Activated T-cell treated with anti-CD3 and anti-CD28 coated beads for 4 hours (primary cell): ENCODE measurements at places on chromosomes 4 and X.
A peak's percentile ranks its signal among the peaks of the same experiment; 100 is the strongest.

DNA sequence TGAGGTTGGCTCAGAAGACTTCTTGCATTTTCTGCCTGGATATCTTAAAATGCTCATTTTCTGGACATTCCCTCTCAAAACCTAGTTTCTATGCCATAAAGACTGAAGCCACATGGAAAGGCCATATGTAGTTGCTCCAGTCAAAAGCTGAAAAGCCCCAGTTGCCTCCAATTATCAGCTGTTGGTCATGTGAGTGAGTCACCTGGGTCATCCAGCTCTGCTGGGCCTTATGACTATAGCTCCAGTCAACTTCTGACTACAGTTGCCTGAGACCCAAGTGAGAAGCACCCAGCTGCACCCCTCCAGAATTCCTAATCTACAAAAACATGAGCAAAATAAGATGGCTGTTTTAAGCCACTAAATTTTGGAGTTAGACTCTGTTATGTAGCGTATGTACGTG lies 41.9 kb downstream of the HELQ start:
- DNase-seq: no peak

GRCh38 chr4:111464251-111465045 lies 680.8 kb upstream of the FAM241A start:
- no peak for DNase-seq

DNA sequence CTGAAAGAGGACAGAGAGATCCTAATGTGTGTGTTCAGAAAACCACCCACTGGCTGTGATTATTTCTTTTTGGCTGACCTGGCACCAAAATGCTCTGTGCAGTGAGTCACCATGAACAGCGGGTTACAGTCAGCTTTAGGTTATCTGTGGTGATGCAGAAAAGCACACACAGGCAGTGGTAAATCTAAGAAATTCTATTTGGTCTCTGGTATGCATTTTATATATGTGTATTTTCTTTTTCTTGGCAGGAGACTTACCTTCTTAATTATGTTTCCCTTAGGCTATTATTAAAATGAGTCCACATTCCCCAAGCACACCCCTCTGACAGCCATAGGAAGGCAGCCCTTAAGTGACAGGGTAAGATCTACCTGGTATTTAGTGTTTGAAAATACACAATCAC lies 79.1 kb upstream of the TFDP3 start:
- DNase-seq: no peak

- no peak for DNase-seq
These were observed 973.9 kb upstream of the POU3F4 start for GRCh38 chrX:82534086-82534597.

- DNase-seq: no peak
These were observed 212.9 kb downstream of the NSUN7 start for GRCh38 chr4:40962551-40963180.

DNA sequence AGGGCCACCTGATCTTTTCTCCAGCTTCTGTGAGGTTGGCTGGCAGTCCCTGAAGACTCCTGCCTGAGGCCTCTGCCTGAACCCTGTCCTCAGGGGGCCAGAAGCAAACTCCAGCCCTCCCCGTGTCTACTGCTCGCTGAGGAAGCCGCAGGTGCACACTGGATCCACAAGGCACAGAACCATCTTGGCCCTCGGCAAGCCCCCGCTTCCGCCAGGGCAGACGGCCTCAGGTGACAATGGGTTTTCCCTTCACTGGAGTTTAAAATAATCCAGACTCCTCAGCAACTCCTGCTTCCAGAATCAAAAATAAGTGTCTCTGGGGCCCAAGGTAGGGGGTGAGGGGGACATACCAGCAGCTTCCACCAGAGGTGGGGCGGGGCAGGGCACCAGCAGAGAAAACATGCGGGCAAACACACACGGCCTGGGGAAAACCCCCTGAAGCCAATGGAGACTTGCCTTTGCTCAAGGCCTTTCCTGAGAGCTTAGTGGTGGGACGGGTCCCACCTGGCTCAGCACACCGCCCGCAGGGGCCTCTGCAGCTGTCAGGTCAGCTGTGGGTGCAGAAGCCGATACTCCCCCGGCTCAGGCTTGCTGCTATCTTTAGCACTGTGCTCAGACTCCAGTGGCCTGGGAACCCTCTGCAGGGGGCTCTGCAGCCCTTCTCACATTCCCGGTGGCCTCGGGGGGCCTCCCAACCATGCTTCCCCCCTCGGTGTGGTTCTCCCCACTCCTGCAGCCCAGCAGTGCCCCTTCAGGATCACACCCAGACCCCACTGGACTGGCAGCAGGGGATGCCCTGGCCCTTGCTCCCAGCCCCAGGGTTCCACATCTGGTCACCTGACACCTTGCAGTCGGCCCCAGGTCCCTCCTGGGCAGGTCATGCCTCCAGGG lies 1.9 kb downstream of the MYL5 start:
- no peak for DNase-seq

GRCh38 chr4:189046642-189047041 lies 894.0 kb upstream of the FRG1 start:
- no peak for DNase-seq

GRCh38 chrX:70479922-70480659 lies 35.5 kb downstream of the DLG3 start:
- DNase-seq: no peak

DNA sequence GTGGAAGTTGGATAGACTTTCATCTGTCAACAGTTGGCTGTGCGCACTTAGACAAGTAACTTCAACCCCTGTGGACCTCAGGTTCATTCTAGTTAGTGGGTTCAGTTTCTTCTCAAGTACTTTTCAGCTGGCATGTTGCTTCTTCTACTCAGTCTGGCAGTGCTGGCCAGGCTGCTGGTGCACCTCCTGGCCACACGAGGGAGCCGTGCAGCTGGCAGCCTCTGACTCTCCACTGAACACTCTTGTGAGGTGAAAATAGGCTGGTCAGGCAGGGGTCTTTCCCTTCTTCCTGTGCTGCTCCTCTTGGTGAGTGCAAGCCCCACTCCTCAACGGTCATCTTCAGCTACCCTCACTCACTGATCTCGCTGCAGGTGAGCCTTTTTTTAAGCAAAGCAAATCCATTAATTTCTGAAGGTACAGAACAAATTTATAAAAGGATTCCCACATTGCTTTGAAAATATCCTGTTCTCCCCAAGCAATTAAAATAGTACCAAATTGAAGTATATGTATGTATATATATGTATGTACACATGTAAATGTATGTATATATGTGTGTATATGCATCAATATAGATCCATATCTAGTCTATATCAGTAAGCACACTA lies 30.6 kb downstream of the LONRF3 start:
- peak; percentile 19 for DNase-seq

DNA sequence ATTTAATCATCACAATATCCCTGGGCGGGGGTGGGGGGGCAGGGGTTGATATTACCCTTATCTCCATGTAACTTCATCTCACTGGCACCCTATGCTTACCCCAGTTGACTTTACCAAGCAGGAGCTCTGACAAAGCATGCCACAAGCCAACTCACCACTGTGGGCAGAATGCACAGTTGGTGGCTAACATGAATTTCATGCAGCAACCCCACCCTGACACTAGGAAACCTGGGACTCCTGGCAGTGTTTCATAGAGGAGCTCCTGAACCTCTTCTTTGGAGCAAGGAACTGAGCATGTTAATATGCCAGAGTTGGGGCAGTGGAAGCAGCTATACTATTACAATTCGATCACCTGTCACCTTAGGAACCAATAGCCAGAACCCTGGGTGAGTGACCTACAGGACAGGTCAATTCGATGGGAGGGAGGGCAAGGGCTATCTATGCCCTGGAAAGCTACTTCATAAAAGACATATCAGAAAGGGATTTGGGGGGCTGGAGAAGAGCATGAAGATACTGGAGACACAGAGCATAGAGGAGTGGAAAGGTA lies 97.2 kb upstream of the ACSL4 start:
- no peak for DNase-seq

DNA sequence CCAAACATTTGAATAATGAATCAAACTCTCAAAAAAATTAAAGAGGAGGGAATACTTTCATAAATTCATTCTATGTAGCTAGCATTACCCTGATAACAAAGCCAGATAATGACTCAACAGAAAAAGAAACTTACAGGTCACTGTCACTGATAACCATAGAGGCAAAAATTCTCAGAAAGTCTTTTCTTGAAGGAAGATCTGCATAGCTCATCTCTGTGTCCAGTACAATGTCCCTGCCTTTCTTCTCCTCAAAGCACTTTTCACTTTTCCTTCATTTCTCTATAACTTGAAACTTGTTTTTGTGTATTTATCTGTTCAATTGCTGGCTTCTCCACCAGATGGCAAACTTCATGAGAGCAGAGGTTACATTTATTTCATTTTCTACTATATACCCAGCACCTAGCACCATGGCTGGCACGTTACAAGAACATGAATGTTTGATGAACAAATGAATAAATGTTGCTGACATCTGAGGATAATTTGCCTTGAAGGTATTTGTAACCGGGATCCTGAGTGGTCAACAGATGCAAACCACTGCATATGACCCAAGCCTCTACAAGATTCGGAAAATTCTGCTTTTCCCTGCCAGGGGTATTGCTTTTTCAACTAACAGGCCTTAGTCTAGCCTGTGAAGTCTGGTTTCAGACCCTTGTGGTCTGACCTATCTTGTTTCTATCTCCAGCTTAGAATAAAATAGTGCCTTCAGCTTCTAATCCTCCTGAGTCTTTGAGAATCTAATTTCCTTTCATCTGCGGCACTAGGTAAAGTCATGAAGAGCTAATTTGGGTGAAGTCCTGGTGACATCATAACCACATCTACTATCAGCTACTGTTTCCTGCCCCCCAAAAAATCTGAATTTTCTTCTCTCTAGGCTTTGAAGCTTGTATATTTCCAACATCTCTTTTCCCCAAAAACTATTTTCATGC lies 52.5 kb upstream of the ANTXR2 start:
- DNase-seq: peak; percentile 28

DNA sequence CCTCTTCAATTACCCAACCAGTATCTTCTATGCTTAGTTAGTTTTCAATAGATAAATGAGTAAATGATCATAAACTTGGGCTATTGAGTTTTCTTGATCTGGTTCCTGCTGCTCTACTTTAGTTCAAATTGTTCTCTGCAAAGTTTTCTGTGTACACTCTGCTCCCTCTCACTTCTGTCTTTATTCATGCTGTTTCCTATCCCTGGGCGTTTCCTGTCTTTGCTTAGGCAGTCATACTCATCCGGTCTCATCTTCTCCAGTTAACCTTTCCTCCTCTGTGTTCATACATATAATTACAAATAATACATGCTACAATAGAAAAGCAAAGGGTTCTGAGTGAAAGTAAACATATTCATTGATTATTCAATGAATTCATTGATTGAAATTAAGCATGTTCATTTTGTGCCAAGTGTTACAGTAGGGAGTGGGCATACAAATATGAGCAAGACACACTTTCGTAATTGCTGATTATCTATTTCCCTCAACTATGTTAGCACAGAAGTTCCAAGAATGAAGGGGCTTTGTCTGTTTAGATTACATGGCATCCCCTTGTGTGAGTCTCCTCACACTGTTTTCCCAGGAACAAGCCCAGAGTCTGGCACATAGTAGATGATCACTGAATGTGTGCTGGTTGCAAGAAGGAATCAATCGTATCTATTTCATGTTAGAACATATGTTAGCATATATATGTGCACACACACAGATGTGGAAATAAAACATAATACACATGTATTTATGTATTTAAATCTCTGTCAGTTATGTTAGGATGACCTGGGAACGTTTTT lies 1.1 kb downstream of the RAB39B start:
- DNase-seq: no peak

- DNase-seq: no peak
These were observed 5.5 kb downstream of the PNMA3 start for GRCh38 chrX:153061732-153062131.

DNA sequence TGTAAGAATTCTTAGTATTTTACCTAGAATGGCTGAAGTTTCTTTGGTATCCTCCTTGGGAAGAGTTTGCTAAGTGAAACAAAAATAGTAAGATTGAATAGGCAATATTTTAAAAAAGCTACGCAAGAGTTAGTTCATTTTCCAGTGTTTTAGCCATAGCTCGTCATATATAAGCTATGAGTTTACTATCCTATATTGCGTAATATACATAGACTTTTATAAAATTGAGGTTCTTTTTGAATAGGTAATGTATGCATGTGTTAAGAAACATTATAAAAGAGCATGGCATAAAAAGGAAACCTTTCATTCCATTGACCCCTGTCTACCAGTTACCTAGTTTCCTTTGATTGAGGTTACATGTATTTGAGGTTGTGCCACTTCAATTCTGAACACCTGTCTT lies 67.0 kb downstream of the DACH2 start:
- DNase-seq: no peak

- no peak for DNase-seq
These were observed 12.8 kb upstream of the FOXO4 start for GRCh38 chrX:71082822-71083221.

DNA sequence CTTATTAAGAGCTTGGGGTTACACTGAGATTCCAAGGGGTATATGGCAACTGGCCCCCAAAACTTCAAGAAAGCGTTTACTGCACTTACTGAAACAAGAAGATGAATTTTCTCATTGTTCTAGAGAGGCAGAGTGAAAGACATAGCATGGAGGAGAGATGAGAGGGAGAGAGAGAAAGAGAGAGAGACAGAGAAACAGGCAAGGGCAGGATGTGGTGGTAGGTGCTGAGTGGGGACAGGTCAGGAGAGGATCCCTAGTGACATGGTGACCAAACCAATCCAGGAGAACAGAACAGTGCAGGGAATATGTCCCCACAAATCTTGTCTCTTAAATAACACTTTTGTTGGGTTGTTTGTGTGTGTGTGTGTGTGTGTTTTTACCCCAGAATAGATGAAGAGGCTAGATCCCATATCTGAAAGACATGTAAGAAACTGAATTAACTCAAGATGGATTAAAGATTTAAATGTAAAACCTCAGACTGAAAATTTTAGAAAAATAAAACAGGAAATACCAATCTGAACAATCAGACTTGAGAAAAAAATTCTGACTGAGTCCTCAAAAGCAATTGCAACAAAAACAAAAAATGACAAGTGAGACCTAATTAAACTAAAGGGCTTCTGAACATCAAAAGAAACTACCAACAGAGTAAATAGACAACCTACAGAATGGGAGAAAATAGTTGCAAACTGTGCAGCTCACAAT lies 202.2 kb downstream of the QDPR start:
- no peak for DNase-seq

GRCh38 chr4:3463556-3464348 lies 646 bp downstream of the DOK7 start:
- no peak for DNase-seq

DNA sequence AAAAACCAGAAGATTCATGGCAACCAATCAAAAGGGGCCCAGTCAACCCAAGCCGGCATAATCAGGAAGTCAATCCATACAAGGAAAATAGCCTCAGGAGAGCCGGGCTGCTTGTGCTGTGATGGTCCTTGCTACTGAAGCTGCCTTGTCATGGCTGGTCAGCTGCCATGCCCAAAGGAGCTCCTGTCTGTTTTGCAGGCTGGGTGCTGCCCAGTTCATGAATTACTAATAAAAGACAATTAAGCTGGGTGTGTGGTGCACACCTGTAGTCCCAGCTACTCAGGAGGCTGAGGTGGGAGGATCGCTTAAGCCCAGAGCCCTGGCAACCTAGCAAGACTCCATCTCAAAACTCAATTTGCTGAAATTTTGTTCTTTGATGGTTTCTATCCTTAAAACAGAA lies 16.0 kb upstream of the CTBP1 start:
- no peak for DNase-seq

GRCh38 chr4:141833209-141833608 lies 196.8 kb downstream of the IL15 start:
- DNase-seq: no peak
